Glomerular endothelial cell (primary cell): ENCODE measurements at places on chromosomes 5 and 9. TPM values are rescaled to one million over a fixed set of nuclear protein-coding genes. Genes with fewer than 3 reads are reported as not detected.

DNA sequence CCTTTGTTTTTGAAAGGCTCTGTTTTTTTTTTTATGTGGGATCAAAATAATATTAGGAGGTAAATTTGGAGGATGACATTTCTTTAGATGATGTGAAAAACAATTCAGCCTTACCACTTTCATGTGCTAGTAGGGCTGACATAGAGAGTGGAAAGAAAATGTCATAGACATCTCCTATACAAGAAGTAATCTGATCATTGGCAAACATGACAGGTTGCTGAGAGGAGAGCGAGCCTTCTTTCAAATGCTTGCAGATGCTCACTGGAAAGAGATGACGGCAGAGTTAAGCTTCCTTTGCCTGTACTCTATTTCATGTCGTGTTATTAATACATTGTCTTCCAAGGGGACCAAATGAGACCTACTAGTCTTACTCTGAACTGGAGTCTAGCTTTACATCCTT lies 160.1 kb upstream of the DAP start:
- DNase-seq, result no peak

GRCh38 chr5:150107909-150108447 lies 21.6 kb upstream of the CSF1R start:
- no peak for DNase-seq

- DNase-seq, result no peak
Observed at GRCh38 chr5:87899208-87899661, 369.4 kb downstream of the TMEM161B start.

- no peak for DNase-seq
Observed at GRCh38 chr9:33236571-33236970, 3.4 kb upstream of the SPINK4 start.

DNA sequence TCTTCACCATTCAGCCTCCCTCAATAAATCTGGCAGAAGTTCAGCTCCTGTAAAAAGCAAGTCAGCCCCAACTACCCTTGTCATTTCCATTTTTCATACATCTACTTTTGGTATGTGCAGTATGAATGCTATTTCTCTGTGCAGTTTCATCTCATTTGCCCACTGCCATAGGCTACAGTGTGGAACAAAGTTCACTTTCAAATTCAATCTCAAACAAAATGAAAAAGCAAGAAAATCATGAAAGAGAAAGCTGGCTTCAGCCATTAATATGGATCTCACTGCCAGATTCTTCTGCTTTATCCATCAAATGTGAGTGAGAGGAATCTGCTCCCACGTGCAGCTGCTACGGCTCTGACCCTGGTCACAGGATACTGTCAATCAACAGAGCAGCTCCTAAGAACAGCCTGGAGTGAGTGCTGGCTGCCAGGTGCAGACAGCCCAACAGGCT lies 494.2 kb downstream of the ZNF608 start:
- DNase-seq, result no peak

GRCh38 chr9:93168581-93168980 lies 15.4 kb upstream of the WNK2 start:
- DNase-seq, result no peak

DNA sequence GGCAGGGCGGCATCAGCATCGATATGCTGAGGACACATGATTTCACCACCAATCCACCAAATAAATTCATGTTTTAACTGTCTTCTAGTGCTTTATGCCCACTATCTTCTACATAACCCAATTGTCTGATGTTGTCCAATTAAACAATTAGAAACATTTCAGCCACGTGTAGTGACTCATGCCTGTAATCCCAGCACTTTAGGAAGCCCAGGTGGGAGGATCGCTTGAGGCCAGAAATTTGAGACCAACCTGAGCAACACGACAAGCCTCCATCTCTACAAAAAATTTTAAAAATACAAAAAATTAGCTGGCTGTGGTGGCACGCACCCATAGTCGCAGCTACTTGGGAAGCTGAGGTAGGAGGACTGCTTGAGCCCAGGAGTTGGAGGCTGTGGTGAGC lies 128.1 kb downstream of the MYO10 start:
- DNase-seq, result no peak

DNA sequence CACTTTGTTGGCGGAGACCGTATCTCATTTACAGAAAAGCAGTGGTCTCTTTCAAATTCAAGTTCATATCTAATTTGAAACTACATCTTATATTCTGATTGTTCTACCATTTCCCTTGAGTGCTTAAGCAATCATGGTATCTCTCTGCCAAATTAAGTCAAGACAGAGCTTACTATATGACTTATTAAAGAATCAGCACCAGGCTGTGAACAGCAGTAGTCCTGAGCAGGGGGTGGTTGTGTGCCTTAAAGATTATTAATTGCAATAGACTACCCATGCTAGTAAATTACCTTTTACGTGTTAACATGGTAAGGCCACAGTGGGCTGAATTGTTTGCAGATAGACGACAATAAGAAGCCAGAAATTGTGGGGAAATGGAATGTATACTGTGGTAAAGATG lies 21.5 kb downstream of the SNCAIP start:
- DNase-seq, result no peak

DNA sequence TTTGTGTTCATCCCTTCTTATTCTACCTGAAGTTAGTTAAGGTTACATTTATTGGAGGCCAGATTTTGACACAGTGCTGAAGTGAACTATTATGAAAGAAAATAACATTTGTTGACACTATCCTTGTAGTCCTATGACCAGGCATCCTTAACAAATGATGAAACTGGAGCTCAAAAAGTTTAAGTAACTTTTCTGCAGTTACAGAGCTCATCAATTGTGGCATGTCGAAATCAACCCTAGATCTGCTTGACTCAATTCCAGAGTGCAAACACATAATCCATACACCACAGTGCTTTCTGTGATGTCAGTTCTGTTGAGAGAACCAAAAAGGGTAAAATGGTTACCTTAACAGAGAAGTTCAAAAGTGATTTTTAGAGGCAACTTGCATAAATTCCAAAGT lies 28.6 kb downstream of the KCNN2 start:
- DNase-seq, result no peak

DNA sequence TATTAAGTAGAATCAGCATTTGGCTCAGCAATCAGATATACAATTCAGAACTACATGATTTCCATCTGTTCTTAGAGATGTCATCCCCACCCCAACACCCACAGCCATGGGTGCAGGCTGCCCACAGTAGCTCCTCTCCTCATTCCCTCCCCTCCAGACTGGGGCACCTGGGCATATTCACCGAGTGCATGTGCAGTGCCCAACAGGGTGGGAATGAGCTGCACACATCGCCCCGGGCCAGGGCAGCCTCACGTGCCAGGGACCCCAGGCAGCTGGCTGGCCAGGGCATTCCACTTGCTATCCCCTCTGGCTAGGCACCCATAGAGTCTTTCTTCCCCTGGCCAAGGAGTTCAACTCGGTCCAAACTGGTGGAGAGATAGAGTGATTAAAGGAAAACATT lies 461.9 kb upstream of the NUDT12 start:
- DNase-seq, result no peak

- no peak for DNase-seq
Observed at GRCh38 chr5:126826619-126827215, 49.8 kb downstream of the LMNB1 start.

The CRHBP gene
- total RNA-seq, result 0.58 and 3.4 TPM in 2 replicates

GRCh38 chr9:95130484-95130883 lies 187.0 kb downstream of the FANCC start:
- DNase-seq, result no peak

The CCDC112 gene
- total RNA-seq, result 9.4 and 10.6 TPM in 2 replicates

GRCh38 chr5:129991780-129992179 lies 87.5 kb downstream of the CHSY3 start:
- DNase-seq, result no peak

GRCh38 chr5:178590924-178591423 lies 781 bp upstream of the COL23A1 start:
- no peak for DNase-seq

GRCh38 chr9:123821619-123822018 lies 108.3 kb downstream of the DENND1A start:
- DNase-seq, result no peak

The HSPB3 gene
- not detected in 2 replicates for total RNA-seq

The GTF3C5 gene
- 60.6 and 72.7 TPM in 2 replicates for total RNA-seq
